ENCODE measurements at places on chromosomes 16 and 17.

DNA sequence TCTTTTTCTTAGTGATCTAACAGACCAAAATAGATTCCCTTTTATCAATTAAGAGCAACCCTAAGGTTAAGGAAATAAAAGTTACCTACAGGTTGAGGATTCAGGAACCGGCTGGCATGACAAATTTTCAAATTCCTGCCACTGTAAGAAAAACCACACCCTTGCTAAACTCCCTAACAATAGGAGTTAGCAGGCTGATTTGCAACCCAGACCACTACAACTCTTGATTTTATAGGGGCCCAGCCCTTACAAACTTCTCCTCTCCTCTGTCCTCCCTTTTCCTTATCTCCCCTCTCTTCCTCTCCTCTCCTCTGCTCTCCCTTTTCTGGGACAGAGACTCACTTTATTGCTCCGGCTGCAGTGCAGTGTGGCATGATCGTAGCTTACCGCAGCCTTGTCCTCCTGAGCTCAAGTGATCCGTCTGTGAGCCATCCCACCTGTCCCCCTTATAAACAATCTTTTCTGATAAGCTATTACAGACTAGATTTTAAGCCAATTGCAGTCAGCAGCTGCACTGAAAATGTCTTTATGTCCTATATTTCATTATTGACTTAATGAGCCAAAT lies 418.9 kb downstream of the CDH8 start:
- DNase-seq = no peak

GRCh38 chr17:82859431-82860403 lies 19.9 kb upstream of the ZNF750 start:
- DNase-seq = peak; percentile 68

- no peak for DNase-seq
These were observed 18.9 kb downstream of the ARSG start for GRCh38 chr17:68310152-68310551.

GRCh38 chr17:80264205-80265075 lies 3.8 kb downstream of the RNF213 start:
- DNase-seq = no peak

GRCh38 chr17:82444941-82445521 lies 5.5 kb downstream of the CYBC1 start:
- no peak for DNase-seq

- no peak for DNase-seq
These were observed 38.6 kb downstream of the CDRT15 start for GRCh38 chr17:14198013-14198412.

GRCh38 chr16:65176603-65177002 lies 54.7 kb upstream of the CDH11 start:
- no peak for DNase-seq

DNA sequence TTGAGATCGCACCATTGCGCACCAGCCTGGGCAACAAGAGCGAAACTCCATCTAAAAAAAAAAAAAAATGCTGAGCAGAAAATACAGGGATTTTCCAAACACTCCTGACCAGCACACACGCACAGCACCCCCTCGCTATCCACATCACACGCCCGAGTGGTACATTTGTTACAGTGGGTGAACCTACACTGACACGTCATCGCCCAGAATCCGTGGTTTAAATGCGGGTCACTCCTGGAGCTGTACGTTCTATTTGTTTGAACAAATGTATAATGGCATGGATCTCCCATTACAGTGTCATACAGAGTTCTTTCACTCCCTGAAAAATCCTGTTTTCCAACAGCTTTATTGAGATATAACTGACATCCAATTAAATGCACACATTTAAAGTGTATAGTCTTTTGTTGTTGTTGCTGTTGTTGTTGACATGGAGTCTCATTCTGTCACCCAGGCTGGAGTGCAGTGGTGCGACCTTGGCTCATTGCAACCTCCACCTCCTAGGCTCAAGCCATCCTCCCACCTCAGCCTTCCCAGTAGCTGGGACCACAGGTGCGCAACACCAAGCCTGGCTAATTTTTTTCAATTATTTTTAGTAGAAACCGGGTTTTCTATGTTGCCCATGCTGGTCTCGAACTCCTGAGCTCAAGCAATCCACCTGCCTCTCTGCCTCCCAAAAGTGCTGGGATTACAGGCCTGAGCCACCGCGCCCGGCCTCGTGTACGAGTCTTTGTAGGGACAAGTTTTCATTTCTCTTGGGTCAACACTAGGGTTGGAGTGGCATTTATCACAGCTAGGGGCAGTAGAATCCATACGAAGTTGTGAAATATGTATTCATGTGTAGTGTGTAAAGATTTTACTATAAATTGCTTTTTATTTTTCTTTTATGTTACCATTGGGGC lies 4.4 kb upstream of the CARHSP1 start:
- DNase-seq = no peak

DNA sequence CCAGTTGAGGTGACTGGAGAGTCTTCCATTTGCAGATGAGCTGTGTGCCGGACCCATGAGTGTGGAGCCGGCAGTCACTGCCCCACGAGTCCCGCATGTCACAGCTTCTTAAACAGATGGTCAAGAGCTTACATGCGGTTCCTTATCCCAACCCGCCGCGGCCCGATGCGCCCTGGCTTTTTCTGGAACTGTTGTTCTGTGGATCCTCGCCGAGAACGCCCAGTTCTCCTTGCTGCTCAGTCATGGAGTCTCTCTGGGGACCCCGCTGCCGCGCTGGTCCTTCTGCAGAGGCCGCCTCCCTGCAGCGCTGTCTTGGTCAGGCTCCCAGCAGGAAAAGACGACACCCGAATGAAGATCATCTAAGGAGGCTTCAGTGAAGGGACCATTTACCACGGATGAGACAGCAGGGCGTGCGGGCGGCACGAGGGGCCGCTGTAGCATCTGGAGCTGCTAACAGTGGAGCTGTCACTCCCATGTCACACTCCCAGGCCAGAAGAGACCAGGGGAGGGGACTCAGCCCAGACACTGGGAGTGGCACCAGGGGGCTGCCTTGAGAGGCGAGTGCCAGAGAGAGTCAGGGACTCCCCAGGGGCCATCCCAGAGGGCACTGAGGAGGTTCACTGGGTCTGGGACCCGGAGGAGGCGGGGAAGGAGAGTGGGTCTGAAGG lies 10.8 kb upstream of the LGALS3BP start:
- DNase-seq = peak; percentile 1

DNA sequence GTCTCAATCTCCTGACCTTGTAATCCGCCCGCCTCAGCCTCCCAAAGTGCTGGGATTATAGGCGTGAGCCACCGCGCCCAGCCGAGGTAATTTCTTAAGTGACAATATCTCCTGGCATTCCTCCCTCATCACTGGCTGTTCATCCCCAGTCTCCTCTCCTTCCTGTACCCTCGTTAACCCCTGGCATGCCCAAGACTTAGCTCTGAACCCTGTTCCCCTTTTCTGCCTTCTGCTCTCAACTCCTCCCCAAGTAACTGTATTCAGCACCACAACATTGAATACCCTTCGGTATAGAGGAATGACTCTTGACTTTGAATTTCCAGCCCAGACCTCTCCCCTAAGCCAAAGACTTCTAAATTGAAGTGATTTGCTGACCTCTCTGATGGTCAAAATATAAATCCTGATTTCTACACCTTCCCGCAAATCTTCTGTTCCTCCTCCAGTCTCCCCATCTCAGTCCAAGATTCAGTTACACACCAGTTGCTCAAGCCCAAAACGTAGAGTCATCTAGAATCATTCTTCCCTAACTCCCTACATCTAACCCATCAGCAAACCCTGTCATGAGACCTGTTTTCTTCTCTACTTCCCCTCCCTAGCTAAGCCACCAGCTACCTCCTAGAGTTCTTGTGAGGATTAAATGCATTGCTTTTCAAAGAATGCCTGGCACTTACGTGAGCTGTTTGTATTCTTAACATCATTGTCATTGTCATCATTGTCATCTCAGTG lies 14.8 kb downstream of the PMP22 start:
- DNase-seq = no peak

- no peak for DNase-seq
These were observed 330.0 kb upstream of the DYNLRB2 start for GRCh38 chr16:80210787-80211186.

DNA sequence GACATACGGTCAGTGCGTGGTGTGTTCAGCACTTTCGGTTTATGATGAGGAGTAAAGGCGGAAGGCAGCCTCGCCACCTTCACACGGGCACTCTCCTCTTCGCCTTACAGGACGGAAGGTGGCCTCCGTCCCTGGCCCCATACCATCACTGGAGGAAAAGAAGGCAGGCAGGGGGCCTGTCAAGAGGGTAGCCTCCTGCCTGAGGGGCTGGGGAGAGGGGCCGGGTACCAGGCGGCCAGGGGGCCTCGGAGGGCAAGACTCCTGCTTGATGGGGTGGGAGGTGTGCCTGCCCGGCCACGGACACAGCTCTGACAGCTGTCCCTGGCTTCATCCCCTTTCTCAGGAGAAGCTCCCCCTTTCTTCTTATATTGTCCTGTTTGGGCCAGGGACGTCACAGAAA lies 15.6 kb upstream of the SLC38A8 start:
- no peak for DNase-seq

DNA sequence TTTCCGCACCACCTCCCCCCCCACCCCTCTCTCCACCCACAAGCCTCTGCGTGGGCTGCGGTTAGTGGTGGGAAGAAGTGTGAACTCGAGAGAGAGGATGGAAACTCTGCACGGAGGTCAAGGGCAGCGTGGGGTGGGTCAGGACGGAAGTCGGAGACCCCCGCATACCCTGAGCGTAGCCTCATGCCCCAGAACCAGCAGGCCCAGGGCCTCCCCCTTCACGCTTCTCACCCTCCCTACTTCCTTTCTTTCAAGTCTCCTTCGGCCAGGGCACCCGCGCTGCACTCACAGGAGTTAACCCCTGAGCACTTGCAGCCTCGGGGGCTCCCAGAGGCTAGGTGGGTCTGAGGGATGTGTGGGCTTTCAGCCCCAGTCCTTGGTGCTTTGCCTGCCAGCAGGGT lies 9.2 kb downstream of the TBKBP1 start:
- DNase-seq = no peak

GRCh38 chr16:5065813-5066212 lies at the start of gene C16orf89:
C16orf89 (minus strand) TSS chr16:5065956; CDS start chr16:5065908, 48 bp downstream.
- no peak for DNase-seq

DNA sequence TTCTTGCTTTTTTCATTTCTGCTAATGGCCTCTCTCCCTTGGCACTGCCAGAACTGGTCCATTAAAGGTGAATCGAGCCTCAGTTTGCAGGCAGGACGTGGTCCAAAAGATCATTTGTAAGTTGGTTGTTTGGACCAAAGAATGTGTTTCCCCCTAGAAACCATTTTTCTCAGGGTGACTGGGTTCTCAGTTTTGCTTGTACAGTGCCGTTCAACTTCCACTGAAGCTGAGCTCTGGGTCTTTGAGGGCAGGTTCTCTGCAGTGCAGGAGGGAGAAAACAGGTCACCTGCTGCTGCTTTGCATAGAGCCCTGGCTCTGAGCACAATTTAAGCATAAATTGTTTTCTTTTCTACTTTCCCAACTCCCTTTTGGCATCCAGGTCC lies 9.0 kb upstream of the AMZ2 start:
- DNase-seq = no peak

DNA sequence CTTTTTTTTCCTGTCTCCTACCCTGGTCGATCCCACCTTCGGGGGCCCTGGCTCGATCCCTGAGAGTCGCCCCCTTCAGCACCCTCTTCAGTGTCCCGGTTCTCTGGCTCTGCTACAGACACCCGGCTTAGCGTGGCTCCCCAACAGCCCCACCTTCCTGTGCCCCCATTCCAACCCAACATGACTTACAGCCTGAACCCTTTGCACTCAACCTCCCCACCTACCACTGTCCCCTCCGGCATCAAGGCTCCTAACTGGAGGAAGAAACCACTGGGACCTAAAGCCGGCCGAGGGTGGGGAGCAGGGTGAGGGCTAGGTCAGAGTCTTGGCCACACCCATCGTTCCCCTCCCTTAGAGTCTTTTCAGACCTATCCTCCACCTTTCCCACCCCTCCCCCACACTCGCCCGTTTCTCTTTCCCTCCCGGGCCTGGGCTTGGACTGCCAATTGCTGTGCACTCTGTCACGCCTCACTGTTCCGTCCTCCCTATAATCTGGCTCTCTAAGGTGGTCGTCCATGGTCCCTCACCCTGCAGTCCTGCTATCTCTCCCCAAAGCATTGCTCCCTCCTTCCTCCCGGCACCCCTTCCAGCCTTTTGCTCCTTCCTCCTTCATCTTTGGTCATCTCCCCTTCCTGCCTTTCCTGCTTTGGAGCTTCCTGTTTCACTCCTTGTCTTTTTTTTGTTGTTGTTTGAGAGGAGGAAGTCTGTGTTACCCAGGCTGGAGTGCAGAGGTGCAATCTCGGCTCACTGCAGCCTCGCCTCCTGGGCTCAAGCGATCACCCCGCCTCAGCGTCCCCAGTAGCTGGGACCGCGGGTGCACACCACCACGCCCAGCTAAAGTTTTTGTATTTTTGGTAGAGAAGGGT lies 890 bp upstream of the CLDN7 start:
- no peak for DNase-seq

DNA sequence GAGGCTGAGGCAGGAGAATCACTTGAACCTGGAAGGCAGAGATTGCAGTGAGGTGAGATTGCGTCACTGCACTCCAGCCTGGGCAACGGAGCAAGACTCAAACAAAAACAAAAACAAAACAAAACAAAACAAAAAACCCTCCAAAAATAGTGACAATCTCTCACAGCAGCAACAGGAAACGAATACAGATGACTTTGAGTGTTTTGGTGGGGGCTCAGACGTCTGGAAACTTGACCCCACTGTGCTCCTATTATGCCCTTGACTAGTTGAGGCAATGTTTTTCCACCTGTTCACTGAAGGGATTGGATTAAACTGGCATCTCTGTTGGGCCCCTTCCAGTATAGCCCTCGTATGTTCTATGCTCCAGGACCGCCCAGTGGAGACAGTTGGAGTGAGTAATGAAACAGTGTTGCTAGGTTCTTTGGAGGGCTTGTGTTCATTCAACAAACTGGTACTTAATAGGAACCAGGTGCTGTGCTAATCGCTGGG lies 167.0 kb downstream of the UTP18 start:
- DNase-seq = no peak

DNA sequence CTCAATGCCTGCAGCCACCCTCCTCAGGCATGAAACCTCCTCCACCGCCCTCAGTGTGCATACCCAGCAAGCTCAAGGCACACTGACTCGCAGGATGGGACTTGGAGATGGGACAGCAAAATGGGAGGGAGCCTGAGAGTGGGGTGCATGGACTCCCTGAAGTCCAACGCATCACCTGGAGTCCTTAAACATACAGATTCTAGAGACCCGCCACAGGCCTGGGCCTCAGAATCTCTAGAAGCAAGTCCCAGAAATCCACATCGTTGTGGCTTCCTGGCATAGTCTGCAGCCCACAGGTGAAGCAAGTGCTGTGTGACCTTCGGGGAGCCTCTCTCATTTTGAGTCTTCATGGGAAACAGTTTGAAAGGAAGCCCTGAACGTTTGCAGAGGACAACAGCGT lies 3.6 kb upstream of the TBX21 start:
- DNase-seq = no peak

GRCh38 chr17:58394534-58395223 lies 22.7 kb downstream of the RNF43 start:
- DNase-seq = no peak

GRCh38 chr17:70493277-70493874 lies 324.0 kb downstream of the KCNJ2 start:
- no peak for DNase-seq

DNA sequence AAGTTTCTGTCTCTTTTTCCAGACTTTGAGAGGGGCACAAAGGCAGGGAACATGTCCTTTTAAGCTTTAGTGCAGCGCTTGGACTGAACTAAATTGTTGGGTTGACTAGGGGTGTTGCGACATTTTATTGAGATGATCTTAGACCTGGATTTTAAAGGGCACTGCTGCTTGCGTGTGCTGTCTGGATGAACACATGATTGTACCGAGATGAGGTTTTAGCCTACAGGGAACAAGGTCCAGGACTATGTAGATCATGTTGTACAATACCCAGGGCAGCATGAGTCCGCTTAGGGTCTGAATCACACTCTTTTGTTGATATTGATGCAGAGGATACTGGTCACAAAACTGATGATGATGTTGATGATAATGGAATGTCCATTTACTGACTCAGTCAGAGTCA lies 5.2 kb upstream of the RGS9 start:
- DNase-seq = no peak
